ENCODE measurements at places on chromosomes 16 and 17. TPM values are rescaled to one million over a fixed set of nuclear protein-coding genes. Genes with fewer than 3 reads are reported as not detected.

The ATAD5 gene
- 0.77 TPM for total RNA-seq

The ABCA6 gene
- total RNA-seq: 23.1 TPM

The DRC7 gene
- under 0.01 TPM for total RNA-seq

The ABCC12 gene
- not detected for total RNA-seq

The C1QTNF1 gene
- 45.2 TPM for total RNA-seq

The SRL gene
- total RNA-seq: under 0.01 TPM

The IRX6 gene
- not detected for total RNA-seq

The ST6GALNAC2 gene
- 1.0 TPM for total RNA-seq

The ABCA10 gene
- total RNA-seq: 2.8 TPM

The ODF4 gene
- total RNA-seq: not detected

The VMO1 gene
- total RNA-seq: 1.5 TPM

- H3K27ac ChIP-seq: no peak overlapping the region
- no peaks in the 10 kb centered on the region for H3K27me3 ChIP-seq
- no peak overlapping the region for H3K4me3 ChIP-seq
- no peaks in the 10 kb centered on the region for H3K4me1 ChIP-seq
These were observed 32.5 kb downstream of the UBE2O start for GRCh38 chr17:76420356-76421043.

DNA sequence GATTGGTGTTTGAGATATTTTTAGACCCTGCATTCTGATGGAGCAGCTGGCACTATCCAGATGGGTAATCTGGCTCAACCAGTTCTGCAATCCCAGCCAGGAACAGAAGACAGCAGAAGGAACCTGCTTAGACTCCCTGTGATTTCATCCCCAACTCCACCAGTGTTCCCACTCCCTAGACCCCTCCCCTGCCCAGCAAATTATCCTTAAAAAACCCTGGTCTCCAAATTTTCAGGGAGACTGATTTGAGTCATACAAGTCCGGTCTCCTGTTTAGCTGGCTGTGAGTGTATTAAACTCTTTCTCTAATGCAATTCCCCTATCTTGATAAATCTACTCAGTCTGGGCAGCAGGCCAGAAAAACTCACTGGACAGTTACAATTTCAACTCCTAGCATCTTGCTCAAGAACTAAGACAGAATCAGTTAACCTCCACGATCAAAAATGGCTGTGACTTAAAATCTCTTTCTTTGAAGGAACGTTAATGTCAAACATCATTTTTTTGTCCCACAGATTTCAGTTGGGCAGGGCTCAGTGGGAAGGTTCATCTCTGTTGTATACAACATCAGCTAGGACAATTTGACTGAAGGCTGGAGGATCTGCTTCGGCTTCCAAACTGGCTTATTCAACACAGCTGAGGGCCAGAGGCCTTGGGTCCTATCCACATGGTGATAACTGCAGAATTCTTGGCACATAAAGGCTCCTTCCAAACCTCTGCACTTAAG is 4.9 kb upstream of the RBL2 start:
- no peaks in the 10 kb centered on the region for H3K27me3 ChIP-seq
- H3K27ac ChIP-seq: no peak overlapping the region
- DNase-seq: peak; percentile 60
- no peaks in the 10 kb centered on the region for H3K36me3 ChIP-seq
- no peak overlapping the region for H3K4me3 ChIP-seq
- no peaks in the 10 kb centered on the region for H3K4me1 ChIP-seq

GRCh38 chr17:12896180-12896785 is 107.0 kb downstream of the ARHGAP44 start:
- no peak overlapping the region for H3K27ac ChIP-seq
- no peaks in the 10 kb centered on the region for H3K36me3 ChIP-seq
- H3K4me1 ChIP-seq: no peaks in the 10 kb centered on the region
- no peak for DNase-seq
- no peak overlapping the region for H3K4me3 ChIP-seq

GRCh38 chr16:88297178-88297720 is 85.5 kb upstream of the ZNF469 start:
- peaks cover 4% of the 10 kb centered on the region for H3K4me1 ChIP-seq
- no peak overlapping the region for H3K4me3 ChIP-seq
- no peak for DNase-seq
- H3K27me3 ChIP-seq: no peaks in the 10 kb centered on the region

DNA sequence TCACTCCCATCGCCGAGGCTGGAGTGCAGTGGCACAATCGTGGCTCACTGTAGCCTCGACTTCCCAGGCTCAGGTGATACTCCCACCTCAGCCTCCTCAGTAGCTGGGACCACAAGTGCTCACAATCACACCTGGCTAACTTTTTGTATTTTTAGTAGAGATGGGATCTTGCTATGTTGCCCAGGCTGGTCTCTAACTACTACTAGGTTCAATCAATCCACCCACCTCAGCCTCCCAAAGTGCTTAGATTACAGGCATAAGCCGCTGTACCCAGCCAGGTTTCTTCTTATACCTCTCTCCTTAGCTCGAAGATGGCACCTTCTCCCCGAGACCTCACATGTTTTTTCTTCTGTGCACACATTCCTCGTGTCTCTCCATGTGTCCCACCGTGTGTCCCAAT is 3.0 kb downstream of the TSPAN10 start:
- H3K36me3 ChIP-seq: no peaks in the 10 kb centered on the region
- no peak for DNase-seq
- H3K4me3 ChIP-seq: no peak overlapping the region
- peaks cover 5% of the 10 kb centered on the region for H3K4me1 ChIP-seq

DNA sequence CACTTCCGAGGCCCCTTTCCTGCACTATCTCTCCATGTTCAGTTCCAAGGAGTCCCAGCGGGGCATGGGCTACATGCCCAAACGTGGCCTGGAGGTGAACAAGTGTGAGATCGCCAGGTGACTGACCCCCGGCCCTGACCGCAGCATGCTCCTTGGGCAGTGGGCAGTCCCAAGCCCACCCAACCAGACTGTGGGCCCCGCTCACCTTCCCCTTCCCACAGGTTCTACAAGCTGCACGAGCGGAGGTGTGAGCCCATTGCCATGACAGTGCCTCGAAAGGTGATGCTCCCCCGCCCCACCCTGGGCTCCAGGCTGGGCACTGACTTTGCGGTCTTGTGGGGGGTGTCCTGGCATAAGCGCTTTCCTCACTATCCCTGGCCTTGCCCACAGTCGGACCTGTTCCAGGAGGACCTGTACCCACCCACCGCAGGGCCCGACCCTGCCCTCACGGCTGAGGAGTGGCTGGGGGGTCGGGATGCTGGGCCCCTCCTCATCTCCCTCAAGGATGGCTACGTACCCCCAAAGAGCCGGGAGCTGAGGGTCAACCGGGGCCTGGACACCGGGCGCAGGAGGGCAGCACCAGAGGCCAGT is 4.7 kb downstream of the CORO1A start:
- DNase-seq: no peak
- H3K36me3 ChIP-seq: peaks cover 3% of the 10 kb centered on the region
- no peaks in the 10 kb centered on the region for H3K27me3 ChIP-seq

GRCh38 chr17:46832331-46832821 is 13.9 kb upstream of the WNT3 start:
- H3K4me3 ChIP-seq: no peak overlapping the region
- H3K27me3 ChIP-seq: no peaks in the 10 kb centered on the region
- no peaks in the 10 kb centered on the region for H3K36me3 ChIP-seq
- no peak for DNase-seq
- no peak overlapping the region for H3K27ac ChIP-seq

DNA sequence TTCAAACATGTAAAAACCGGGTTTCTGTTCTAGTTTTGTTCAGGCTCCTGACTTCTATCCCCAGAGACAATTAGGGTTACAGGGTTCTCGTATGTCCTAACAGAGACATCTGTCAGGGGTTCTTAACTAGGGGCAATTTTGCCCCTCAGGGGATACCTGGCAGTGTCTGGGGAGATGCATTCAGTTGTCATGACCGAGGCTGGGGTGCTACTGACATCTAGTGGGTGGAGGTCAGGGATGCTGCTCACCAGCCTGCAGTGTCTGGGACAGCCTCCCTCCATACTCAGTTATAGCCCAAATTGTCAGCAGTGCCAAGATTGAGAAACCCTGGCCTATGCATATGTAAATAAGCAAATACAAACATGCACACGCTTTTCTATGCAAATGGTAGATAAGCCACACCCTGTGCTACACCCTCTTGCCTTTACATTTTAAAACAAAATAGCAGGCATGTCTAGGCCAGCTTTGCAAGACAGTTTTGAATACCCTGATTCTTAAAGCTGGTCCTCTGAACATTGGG is 37.4 kb downstream of the CLEC16A start:
- H3K4me3 ChIP-seq: no peak overlapping the region
- H3K4me1 ChIP-seq: peaks cover 10% of the 10 kb centered on the region
- peaks cover 7% of the 10 kb centered on the region for H3K36me3 ChIP-seq

GRCh38 chr16:84795329-84796053 is 24.3 kb upstream of the CRISPLD2 start:
- H3K27me3 ChIP-seq: no peaks in the 10 kb centered on the region
- H3K36me3 ChIP-seq: no peaks in the 10 kb centered on the region
- peak; percentile 83 for DNase-seq
- peak overlapping the region; percentile 83 for H3K27ac ChIP-seq

DNA sequence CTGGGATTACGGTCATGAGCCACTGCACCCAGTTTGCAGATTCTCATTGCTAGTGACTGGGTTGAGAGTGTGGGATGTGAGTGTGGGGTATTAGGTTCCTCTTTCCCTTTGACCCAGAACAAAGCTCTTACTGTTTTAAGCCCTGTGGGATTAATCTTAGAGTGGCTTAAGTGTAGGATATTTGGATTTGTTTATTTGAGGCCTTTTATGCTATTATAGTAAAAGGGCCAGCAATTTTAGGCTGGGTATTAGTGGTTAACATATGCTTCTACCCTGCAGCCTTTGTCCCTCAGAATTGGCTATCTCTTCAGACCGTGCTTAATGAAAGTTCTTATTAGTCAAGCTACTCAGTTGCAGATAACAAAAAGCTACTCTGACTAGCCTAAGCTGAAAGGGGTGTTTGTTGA is 3.2 kb downstream of the SGF29 start:
- H3K27ac ChIP-seq: no peak overlapping the region
- H3K27me3 ChIP-seq: no peaks in the 10 kb centered on the region
- no peak for DNase-seq
- H3K4me1 ChIP-seq: peaks cover 2% of the 10 kb centered on the region
- H3K36me3 ChIP-seq: no peaks in the 10 kb centered on the region
- no peak overlapping the region for H3K4me3 ChIP-seq

GRCh38 chr17:35373984-35374765 is 754 bp upstream of the SLFN11 start:
- peak overlapping the region; percentile 100 for H3K27ac ChIP-seq
- peaks cover under 1% of the 10 kb centered on the region for H3K36me3 ChIP-seq
- no peaks in the 10 kb centered on the region for H3K4me1 ChIP-seq

- DNase-seq: no peak
- peaks cover 2% of the 10 kb centered on the region for H3K36me3 ChIP-seq
- H3K4me3 ChIP-seq: no peak overlapping the region
- H3K27ac ChIP-seq: no peak overlapping the region
- no peaks in the 10 kb centered on the region for H3K27me3 ChIP-seq
- H3K4me1 ChIP-seq: peaks cover 9% of the 10 kb centered on the region
These were observed 31.0 kb upstream of the PITPNA start for GRCh38 chr17:1593630-1593931.

DNA sequence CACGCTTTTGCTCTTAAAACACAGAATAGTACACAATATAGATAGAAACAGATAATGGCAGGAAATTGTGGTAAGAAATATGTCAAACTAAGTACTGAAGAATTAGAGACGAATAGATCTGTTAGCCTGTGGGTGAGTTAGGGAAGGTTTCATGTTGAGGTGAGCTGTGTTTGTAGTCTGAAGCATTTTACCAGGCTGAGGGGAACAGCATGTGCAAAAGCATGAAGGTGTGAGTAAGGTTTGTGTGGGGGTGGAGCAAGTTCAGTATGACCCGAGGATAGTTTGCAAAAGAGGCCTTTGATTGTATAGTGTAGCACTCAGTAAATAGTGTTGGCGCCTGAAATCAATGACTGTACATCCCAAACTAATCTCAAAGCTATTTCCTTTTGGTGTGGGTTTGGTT is 13.8 kb downstream of the IGSF6 start:
- no peaks in the 10 kb centered on the region for H3K36me3 ChIP-seq
- no peaks in the 10 kb centered on the region for H3K27me3 ChIP-seq
- peaks cover 4% of the 10 kb centered on the region for H3K4me1 ChIP-seq
- H3K4me3 ChIP-seq: no peak overlapping the region
- no peak for DNase-seq

DNA sequence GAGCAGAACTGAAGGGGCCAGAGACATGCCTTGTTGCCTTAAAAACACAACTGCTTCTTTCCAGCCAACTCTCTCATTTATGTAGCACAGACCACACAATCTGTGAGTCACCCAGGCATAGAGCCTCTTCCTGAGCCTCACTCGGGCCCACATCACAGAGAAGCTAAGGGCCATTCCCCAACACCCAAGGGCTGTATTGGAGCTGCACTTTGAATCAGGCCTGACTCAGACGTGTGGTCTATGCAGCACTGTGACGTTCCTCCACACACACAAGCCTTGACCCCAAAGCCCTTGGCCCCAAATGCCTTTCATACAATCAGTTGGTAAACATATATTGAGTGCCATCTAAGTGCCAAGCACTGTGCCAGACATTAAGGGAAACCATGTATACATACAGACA is 308.9 kb upstream of the DYNLRB2 start:
- peaks cover 4% of the 10 kb centered on the region for H3K4me1 ChIP-seq
- H3K27me3 ChIP-seq: no peaks in the 10 kb centered on the region
- peak; percentile 75 for DNase-seq

Data from fibroblast of lung (primary cell).